ENCODE measurements at places on chromosomes 12 and 14.

- DNase-seq = no peak
Observed at GRCh38 chr12:45989287-45989686, 1.1 kb downstream of the SCAF11 start.

DNA sequence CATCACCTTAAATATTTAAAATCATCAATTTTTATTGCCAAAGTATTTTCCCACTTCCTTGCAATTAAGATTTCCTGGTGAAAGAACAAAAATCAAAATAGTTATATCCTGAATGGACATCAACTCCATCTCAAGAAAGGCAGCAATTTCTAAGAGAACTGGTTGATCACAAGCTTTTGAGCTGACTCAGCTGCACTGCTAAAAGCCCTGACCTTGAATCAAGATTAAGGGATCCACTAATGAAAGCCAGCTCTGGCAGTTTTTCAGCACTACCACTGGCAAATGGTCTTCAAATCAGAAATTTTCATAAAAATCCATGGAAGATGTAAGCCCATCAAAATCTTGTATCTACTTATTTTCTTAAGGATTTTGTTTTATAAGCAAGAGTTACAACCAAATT, 123.4 kb downstream of the SLC6A15 start:
- DNase-seq = no peak

DNA sequence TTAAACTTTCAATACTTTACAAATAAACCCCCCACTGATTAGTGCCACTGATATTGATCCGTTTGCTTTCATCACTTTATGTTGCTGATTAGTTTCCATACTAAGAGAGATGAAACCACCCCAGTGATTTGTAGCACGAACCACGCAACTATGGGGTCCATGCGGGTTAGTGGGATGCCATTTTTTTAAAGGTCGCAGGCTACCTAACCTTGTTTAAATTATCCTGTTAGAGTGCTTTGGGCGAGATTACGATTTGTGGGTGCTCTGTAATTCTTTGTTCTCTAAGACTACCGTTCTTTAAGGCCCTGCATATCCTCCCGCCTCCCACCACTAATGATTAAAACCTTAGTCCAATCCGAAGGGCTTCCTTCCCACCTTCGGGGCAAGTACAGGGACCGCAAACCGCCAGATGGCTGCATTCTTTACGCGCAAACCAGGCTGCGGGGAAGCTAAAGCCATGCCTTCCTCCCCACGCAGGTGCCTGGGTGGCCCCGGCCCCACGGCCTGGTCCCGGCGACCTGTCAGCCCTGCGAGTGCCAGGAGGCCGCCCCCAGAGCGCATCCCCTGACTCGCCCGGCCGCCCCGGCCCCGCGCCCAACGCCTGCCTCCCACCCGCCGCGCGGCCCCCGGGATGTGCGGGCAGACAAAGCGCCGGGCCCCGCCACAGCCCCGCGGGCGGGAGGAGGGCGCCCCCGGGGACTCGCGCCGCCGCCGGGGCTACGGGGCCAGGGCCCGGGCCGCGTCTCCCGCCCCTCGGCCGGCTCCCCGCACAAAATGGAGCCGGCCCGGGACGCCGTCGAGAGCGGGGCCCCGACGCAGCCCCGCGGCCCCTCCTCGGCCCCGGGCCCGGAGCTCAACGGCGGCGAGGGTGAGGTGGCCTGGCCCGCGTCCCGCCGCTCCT, 759 bp downstream of the NFYB start:
- DNase-seq = peak; percentile 21

DNA sequence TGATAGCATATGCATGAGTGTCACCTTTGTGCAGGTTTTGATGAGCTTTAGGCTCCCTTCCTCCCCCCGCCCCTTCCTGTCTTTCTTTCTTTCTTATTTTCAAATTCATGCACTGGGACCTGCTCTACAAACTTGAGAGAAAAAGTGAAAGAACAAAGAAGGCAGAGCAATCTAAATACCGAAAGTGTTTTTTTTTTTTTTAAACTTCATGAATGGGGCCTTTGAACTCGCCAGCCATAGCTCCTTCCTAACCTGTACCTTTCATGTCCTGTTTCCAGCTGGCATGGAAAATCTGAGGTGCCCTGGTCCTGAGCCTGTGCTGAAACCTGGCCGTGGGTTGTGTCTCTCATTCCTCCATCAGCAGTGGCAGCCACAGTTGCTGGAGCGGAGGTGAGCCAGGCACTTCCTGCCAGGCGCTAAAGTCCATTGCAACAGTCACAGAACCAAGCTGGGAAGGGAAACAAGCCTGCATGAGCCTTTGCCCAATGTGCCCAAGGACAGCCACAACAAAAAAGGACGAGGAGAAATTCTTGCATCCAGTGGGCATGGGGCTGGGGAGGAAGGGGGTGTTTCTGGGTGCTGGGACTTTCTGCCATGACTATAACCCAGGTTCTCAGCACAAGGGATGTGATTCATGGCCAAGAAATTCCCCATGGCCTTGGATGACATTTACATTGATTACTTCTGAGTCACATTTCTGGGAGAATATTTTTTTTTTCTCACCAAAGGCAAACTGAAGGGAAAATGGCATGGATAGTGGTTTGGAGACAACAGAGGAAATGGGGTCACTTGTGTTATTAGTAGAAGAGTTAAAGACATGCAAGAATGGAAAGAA, 102.7 kb downstream of the TMEM30B start:
- no peak for DNase-seq

GRCh38 chr12:57208631-57209282, 7.8 kb upstream of the NXPH4 start:
- DNase-seq = no peak

GRCh38 chr14:24690492-24690891, 56.5 kb upstream of the GZMB start:
- no peak for DNase-seq

GRCh38 chr14:61350427-61351270, 29.3 kb downstream of the PRKCH start:
- peak; percentile 70 for DNase-seq

- DNase-seq = no peak
Observed at GRCh38 chr12:65961190-65962035, 137.1 kb downstream of the HMGA2 start.

- DNase-seq = no peak
Observed at GRCh38 chr12:124685689-124686369, 118.4 kb upstream of the NCOR2 start.

DNA sequence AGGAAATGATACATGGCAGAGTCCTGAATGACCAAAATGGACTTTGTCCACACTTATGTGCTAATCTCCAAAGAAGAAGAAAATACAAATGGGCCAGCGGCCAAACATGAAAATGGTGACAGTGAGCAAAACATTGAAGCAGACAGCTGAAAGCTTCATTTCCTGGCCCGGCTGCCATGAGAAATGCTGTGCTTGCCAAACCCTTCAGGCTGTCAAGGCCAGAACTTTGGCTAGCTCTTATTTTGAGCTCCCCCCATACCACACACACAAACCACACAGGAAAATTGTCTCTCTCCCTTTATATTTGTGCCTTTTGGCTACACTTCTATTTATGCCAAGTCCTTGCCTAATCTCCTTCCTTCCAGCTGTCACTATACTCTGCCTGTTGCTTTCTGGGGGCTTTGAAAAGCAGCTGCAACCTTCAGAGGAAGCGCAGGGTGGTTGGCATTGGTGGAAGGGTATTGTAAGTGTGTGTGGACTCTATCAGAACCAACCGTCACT, 323.8 kb downstream of the RAD51B start:
- no peak for DNase-seq

GRCh38 chr14:102495491-102496330, 13.9 kb downstream of the ANKRD9 start:
- DNase-seq = no peak

- DNase-seq = no peak
Observed at GRCh38 chr12:112447106-112447505, 28.4 kb downstream of the PTPN11 start.

GRCh38 chr12:100986595-100987547, 192.3 kb downstream of the ANO4 start:
- no peak for DNase-seq

GRCh38 chr12:38544330-38545066, 227.9 kb downstream of the ALG10B start:
- DNase-seq = no peak

- DNase-seq = no peak
Observed at GRCh38 chr14:75299059-75299458, 20.4 kb downstream of the FOS start.
